ENCODE measurements at places on chromosomes 7 and 10.
A peak's percentile ranks its signal among the peaks of the same experiment; 100 is the strongest.

- DNase-seq = no peak
Observed at GRCh38 chr10:73480158-73480557, 15.7 kb downstream of the PPP3CB start.

DNA sequence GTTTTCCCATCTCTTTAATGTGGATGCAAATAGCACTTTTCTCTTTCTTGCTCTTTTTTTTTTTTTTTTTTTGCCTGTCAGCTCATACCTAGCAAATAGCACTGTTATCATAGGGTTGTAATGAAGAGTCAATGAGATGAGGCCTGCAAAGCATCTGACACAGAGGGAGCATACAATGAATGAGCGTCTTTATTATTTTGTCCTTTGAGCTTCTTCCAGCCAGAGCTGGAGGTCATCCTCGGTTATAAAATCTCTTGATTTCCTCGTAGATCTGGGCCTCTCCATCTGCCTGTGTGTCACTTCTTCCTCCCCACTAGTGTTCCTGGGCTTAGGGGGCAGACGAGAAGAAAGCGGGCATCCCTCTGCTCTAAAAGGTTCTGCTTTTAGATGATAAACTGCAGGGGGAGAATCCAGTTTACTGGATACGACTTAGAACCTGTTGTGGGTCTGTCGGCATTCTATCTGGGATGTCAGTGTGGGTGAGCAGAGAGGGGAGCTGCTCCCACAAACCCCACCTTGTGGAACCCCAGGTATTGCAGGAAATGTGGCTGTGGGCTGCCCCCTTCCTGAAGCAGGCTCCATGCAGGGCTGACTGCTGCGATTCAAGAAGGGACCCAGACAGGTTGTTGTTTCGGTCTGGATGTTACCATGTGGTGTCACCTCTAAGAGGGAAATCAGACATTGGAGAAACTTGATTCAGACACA, 135.8 kb upstream of the GPR26 start:
- DNase-seq = no peak

DNA sequence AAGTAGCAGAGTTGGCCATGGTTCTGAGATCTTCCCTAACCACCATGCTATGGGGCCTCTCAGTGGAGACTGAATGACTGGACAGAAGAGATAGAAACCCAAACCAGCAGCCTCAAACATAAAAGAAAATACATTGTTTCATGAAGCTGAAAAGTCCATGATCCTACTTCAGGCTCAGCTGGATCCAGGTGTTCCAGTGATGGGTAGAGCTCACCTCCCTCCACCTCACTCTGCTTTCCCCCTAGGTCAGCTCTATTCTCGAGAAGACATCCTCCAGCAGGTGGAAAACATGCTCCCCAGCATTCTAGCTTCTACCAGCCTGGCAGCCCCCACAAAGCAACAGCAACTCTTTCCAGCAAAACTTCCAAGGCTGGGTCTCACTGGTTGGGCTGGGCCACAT, 132.1 kb downstream of the OAT start:
- no peak for DNase-seq

- DNase-seq = no peak
Observed at GRCh38 chr7:107644309-107644974, 16.2 kb upstream of the SLC26A4 start.

- DNase-seq = peak; percentile 33
Observed at GRCh38 chr7:750111-750905, 23.2 kb upstream of the PRKAR1B start.

Measured in CD8-positive, alpha-beta memory T cell (primary cell).